ENCODE measurements at places on chromosomes 6 and 20.

DNA sequence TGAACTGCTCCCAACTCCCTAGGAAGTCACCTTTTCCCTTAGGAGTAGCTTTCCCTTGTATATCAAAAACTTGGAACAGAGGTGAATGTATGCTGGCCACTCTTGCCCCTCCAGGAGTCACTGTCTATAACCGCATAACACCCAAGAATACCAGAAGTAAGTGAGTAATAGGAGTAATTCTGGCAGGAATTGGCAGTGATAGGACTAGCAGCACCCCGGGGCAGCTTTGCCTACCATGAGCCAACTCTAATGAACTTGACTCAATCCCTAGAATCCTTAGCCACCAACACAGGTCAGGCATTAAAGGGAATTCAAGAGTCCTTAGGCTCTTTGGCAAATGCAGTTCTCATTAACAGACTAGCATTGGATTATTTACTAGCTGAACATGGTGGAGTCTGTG is 28.8 kb upstream of the CD164 start:
- no peak for DNase-seq

- no peak for DNase-seq
Observed at GRCh38 chr6:2257363-2257762, 12.0 kb upstream of the GMDS start.

DNA sequence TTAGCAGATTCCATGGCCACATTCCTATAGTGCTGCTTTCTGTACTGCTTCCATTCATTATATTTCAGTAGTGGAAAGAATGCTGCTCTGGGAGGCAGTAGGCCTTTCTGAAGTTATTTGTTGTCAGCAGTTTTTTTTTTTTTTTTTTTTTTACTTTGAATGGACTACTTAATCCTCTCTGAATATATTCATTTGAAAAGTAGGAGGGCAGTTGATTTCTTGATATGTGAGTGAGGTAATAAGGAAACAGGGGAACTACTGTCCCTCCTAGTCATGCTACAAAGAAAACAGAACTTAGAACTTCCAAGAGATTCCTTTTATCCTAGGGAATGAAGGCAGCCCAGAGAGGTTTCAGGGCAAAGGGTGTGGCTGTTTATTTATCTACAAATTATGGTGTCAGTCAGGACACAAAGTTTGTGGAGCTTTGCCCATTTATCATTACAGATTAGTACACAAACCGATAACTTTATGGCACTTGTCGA is 155.9 kb downstream of the JARID2 start:
- peak; percentile 16 for DNase-seq

DNA sequence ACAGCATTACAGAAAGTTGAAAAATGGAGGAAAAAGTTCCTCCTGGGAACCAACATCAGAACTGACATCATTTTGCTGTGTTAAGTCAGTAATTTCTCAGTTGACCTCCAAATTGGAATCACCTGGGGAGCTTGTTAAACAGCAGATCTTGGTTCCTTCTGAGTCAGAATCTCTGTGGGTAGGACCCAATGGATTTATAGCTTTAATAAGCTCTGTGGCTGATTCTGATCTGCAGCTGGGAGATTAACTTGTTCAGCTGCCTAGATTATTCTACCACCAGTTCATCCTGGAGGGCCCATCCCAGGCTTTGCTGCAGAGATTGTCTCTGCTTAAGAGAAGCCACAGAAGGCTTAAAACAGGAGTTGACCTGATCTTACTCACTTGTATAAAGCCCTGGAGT is 90.7 kb upstream of the POPDC3 start:
- DNase-seq, result peak; percentile 50

DNA sequence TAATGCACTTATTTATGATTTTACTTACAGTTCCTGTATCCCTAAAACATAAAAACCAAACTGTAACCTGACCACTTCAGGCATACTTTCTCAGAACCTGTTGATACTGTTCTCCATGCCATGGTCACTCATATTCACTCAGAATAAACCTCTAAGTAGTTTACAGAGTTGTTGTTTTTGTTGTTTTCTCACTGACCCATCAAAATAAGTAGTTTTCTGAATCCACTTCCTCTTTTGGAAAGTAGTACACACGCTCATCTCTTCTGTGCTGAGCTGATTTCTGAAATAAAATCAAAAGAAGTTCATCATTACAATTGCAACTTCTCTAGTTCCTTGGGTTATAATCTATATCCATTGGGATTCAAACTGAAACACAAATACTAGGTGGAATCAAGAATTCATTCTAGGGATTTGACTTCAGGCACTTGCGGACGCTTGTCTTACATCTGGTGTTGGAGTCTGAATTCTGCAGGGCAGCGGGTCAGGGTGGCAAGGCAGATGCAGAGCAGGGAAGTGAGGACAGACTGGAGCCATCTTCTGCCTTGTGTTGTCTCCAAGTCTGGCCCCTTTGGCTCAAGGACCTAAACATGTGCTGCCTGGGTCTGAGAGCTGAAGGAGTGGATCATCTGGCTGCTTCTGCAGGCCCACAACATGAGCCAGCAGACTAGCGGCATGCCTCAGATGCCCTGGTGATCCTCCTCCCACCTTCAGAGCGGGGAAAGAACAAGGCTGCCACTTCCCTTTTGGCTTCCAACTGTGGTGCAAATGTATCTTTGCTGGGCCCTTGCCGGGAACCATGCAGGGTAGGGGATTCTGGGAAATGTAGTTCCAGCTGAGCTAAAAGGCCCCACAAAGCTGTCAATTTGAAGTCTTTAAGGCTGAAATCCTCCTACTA is 167.9 kb upstream of the MYLIP start:
- DNase-seq, result no peak

GRCh38 chr20:58818586-58819285 is 32.0 kb downstream of the GNAS-AS1 start:
- DNase-seq, result peak; percentile 64

GRCh38 chr20:47774131-47774777 is 11.0 kb downstream of the SULF2 start:
- no peak for DNase-seq

DNA sequence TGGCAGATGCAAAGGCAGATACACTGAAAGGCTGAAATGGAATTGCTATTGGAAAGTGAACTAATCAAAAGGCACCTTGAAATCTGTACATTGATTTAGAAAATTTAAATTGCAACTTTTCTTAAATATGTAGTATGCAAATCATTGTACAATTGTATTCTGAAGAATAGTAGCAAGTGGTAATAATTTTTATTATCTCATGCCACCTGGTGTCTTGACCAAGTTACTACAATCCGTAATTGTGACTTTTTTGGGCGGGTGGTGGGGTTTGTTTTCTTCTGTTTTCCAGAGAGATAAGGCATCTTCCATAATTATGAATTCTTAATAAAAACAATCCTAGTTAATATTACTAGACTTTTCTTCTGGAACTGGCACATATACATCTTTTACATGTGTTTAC is 12.5 kb upstream of the BCKDHB start:
- peak; percentile 44 for DNase-seq

- no peak for DNase-seq
Observed at GRCh38 chr6:110554441-110554840, 78.0 kb upstream of the SLC22A16 start.

GRCh38 chr6:169263374-169263773 is 9.7 kb upstream of the THBS2 start:
- no peak for DNase-seq

DNA sequence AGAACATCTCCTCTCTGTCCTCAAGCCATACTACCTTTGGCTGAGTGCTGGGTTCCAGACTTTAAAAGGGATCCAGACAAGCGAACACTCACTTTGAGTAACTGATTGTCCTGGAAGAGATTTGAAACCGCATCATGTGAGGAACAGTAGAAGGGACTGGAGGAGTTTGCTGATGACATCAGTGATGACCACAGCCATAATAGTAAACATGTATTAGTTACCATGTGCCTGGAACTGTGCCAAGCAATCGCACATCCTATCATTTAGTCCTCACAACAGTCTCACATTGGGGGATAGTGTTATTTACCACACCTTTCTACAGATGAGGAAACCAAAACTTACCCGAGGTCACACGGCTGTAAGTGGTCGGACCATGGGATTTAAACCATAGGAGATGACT is 39.8 kb downstream of the ARMC2 start:
- no peak for DNase-seq

- no peak for DNase-seq
Observed at GRCh38 chr6:56104591-56104990, 142.8 kb downstream of the COL21A1 start.

GRCh38 chr20:34237942-34238341 is 3.3 kb upstream of the ASIP start:
- DNase-seq, result no peak

- DNase-seq, result no peak
Observed at GRCh38 chr20:50728981-50729874, 2.2 kb upstream of the PARD6B start.

DNA sequence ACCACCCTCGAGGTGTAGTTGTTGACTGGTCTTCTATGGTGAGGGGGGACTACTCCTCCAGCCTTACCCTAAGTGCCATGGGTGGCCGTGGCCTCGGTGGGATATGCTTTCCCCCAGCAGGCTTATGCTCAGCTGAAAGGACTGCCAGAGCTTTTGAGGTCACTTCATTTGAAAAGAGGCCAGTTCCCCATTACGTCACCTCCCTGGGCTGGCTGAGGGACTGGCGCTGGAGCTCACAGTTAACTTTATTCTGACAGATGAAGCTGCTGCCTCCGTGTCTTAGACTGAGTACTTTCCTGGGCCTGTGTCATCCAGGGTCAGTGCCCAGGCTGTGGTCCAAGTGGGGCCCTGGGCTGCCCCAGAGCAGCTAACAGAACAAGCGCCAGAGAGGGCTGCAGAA is 42.8 kb upstream of the PCMTD2 start:
- peak; percentile 80 for DNase-seq

- DNase-seq, result no peak
Observed at GRCh38 chr6:1984346-1984994, 260.9 kb downstream of the GMDS start.

- DNase-seq, result peak; percentile 67
Observed at GRCh38 chr6:12911427-12911826, 194.9 kb downstream of the PHACTR1 start.

DNA sequence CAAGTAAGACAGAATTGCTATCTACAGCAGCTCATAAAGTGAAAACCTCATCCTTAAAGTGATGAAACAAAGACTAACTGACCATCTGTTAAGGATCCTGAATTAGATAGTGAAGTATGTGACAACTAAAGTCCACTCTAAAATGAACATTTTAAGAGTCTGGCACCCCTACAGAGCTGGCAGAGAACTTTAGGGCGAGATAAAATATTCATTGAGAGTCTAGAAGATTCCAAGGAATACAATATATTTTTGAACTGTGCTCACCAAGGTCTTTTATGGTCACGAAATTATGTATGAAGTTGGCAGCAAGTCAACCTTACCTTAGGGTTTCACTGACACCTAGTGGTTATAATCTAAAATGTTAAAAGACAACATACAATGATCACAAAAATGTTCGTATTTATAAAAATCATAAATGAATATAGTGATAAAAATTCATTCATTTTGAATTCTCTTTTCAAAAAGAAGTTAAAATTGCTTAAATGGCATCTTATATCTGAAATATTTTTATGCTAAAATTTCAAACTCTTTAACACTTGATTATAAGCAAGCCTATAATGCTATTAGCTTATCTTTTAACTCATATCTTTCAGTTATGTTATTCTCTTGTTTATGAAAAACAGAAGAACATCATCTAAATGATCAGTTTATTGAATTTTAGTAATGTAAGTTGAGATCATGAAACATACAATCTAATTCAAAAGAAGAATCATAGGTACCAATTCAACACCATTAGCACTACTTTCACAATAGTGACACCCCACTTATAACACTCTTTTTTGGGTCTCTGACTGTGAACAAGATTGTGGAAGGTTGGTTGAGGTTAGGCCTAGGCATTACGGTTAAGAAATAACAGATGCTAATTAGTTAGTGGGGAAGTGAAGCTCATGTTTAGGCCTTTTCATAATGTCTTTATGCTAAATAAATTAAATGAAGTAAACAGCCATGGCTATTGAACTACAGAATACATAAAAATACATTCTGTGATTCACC is 27.5 kb downstream of the RSPH3 start:
- peak; percentile 58 for DNase-seq

GRCh38 chr20:49216991-49217578 is 2.1 kb upstream of the DDX27 start:
- peak; percentile 87 for DNase-seq

GRCh38 chr20:24950836-24951525 is 1.9 kb downstream of the CST7 start:
- peak; percentile 39 for DNase-seq

- DNase-seq, result peak; percentile 16
Observed at GRCh38 chr6:16472349-16473069, 234.1 kb downstream of the GMPR start.

DNA sequence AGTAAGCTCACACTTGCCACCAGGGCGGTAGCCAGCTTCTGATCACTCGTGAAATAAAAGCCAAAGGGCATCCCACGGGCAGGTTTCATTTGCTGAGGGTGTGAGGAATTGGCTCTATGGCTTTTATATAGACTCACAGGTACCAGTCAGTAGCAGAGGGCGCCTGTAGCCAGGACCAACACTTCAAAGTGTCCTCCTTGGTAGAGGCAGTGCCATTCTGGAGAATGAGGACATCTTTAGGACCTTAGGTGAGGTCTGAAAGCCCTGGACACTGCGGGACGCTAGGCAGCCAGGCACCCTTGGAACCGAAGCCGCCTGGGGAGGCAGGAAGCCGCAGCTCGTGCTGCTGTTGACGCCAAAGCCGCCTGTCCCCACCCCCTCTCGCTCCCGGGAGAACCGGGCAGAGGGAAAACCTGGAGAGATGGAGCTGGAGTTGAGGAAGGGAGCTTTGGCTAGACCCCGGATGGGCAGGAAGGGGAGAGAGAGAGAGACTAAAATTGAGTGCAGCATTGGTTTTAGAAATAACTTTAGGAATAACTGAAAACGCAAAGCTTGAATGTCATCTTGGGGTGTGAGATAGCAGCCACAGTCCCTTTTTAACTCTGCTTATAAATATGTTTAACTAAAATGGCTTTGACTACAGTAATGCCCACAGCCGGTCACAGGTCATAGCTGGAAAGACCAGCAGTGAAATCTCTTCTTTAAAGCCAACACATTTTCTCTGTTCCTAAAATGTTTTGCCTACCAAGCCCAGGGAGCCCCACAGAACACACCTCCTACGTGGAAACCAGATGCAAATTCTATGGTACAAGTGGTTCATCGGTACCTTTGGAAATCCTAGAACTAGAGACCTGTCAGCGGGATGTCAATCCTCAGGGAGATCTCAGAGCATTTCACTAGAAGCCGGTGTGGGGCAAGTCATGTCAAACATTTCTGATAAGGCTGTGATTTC is 128.5 kb upstream of the CDYL start:
- DNase-seq, result peak; percentile 92

DNA sequence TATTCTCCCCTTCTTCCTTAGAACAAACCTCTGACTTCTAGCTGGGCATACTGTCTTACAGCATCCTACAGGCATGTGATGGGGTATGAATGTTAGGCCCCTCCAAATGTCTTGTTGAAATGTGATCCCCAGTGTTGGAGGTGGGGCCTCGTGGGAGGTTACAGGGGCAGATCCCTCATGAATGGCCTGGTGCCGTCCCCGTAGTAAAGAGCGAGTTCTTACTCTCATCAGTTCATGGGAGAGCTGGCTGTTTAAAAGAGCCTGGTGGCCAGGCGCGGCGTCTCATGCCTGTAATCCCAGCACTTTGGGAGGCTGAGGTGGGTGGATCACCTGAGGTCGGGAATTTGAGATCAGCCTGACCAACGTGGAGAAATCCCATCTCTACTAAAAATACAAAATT is 15.5 kb downstream of the OVOL2 start:
- DNase-seq, result no peak

- DNase-seq, result peak; percentile 25
Observed at GRCh38 chr6:51098791-51099190, 280.1 kb downstream of the TFAP2B start.
